ENCODE measurements at places on chromosomes 4 and X. TPM values are rescaled to one million over a fixed set of nuclear protein-coding genes. Genes with fewer than 3 reads are reported as not detected.
A peak's percentile ranks its signal among the peaks of the same experiment; 100 is the strongest.

DNA sequence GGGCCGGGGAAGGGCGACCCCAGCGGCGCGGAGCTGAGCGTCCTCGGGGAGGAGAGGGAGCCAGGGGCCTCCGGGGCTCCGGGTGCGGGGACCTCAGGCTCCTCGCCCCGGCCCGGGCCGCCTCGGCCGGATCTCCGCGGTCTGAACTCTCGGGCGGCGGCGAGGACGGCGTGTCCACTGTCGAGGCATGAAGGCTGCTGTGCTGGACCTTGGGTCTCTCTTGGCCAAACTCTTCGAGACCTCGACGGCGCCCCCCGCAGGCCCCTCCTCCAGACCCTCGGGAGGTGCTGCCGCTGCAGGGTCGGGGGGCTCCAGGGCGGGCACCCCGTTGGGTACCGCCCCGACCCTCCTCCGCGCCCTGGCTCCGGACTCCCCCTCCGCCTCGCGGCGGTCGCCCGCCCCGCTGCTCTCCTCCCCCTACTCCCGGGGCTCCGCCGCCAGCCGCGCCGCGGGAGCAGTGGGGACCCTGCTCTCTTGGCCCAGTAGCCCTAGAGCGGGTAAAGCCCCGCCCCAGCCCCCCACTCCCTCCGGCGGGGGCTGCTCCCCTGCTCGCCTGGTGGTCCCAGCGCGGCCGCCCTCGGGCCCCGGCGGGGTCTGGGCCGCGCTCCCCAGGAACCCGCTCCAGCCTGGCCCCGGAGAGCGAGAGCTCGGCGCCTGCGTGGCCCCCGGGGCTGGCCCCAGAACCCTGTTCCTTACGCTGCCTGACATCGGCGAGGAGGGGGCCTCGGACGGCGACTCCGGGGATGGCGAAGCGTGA lies 564 bp downstream of the FAM149A start:
- DNase-seq, result no peak

- no peak for DNase-seq
These were observed 459.8 kb upstream of the CTSO start for GRCh38 chr4:156413239-156414135.

DNA sequence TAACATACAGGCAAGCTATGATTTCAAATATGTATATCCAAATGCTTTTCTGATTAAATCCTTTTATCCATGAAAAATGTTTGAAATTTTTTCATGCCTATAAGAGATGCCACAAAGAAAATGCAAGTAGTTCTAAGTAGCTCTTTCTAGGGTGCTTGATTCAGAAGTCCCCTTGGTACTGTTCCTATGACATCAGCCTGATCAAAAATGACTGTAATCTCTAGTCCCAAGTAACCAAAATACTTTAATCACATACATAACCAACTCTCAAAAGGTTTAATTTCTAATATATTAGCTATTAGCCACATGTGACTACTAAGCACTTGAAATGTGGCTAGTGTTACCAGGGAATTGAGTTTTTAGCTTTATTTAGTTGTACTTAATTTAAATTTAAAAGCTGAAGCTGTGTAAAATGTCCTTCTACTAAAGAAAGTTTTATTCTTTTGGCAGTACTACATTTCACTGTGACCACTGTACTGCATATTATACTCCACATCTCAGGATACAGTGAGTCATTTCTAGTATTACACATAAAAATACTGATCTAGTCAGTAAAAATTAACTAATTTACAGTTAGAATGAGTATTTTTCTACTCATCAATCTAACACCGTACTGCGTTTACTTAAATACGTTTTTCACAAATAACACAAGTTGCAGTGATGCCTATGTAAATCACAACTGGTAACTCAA lies 33.9 kb downstream of the FBXW7 start:
- DNase-seq, result no peak

DNA sequence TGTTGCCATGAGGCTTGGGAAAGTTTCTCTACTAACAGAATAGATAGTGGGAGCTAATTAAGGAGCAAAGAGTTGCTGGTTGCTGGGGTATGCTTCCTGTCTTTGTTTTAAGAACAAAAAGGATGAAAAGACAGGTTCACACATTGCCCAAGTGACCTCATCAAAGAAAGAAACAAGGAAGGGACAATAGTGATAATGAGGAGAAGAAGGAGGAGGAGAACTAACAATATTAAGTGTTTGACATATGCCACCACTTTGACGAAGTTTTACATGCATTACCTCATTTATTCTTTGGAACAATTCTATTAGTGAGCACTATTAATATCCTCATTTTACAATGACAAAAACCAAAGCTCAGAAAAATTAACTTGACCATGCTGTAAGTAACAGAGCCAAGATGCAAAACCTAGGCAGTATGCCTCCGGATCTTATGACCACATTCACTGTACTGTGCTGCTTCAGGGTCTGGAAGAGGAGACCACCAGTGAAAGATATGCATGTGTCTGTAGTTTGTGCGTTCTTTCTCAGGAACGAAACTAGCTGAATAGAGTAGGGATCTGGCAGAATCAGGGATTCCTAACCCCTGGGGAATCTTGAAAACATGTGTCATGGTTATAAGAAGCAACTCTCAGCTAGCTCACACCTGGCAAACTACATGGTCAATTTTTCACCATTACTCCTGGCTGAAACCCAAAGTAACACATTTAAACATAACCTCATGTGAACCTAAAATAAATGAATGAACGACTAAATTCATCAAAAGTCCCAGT lies 83.8 kb downstream of the MOSPD2 start:
- no peak for DNase-seq

- peak; percentile 46 for DNase-seq
These were observed 361 bp downstream of the QDPR start for GRCh38 chr4:17511509-17511949.

GRCh38 chrX:4844376-4844775 lies 1130.9 kb upstream of the PRKX start:
- DNase-seq, result no peak

- no peak for DNase-seq
These were observed 85.9 kb downstream of the REPS2 start for GRCh38 chrX:17032351-17032750.

DNA sequence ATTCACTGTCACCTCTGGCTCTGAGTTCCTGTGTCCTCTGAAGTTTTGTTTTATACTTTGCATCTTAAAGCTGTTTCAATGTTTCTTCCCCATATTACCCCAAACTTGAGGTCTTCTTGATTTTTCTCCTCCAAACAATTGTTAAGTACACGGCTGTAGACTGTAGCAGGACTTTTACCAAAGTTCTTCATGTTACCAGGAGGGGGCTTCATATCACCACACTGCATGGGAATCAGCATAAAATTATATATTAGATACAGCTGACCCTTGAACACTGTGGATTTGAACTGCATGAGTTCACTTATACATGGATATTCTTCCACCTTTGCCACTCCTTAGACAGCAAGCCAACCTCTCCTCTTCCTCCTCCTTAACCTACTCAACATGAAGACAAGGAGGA lies 56.6 kb downstream of the SPATA18 start:
- no peak for DNase-seq

DNA sequence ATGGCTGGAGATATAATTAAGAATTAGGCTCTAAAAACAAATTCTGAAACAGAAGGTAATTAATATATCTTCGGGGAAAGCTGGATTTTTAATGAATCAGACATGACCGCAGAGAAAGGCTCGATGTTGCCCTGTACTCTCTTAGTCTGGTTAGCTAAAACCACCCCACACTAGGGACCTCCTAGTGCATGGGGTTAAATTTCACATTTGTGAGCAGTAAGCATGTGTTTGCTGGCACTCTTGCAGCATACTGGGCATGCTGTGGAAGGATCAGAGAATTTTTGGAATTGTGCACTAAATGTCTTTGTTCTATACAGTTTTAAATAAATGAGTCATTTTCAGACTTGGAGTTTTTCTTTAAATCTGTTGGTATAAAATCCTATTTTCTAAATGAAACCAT lies 475.6 kb upstream of the FTHL17 start:
- DNase-seq, result no peak

Gene GC
- total RNA-seq, result not detected

Gene SHISA3
- not detected for total RNA-seq

Gene DMRTC1
- not detected for total RNA-seq

Gene ZCCHC18
- 0.14 TPM for total RNA-seq

Gene GCNA
- total RNA-seq, result 0.39 TPM

Gene AGA
- 16.5 TPM for total RNA-seq
